ENCODE measurements at places on chromosomes 7 and 10. TPM values are rescaled to one million over a fixed set of nuclear protein-coding genes. Genes with fewer than 3 reads are reported as not detected.

FGF8 gene
- total RNA-seq, result not detected

TUBAL3 gene
- total RNA-seq, result not detected

C10orf53 gene
- total RNA-seq, result not detected

TDRD1 gene
- 7.7 TPM for total RNA-seq

MOGAT3 gene
- total RNA-seq, result not detected

GBX1 gene
- total RNA-seq, result not detected

TSPAN33 gene
- total RNA-seq, result 0.12 TPM
